ENCODE measurements at places on chromosomes 3 and 15.

- no peak for DNase-seq
These were observed 71.0 kb downstream of the B3GNT5 start for GRCh38 chr3:183324083-183324482.

DNA sequence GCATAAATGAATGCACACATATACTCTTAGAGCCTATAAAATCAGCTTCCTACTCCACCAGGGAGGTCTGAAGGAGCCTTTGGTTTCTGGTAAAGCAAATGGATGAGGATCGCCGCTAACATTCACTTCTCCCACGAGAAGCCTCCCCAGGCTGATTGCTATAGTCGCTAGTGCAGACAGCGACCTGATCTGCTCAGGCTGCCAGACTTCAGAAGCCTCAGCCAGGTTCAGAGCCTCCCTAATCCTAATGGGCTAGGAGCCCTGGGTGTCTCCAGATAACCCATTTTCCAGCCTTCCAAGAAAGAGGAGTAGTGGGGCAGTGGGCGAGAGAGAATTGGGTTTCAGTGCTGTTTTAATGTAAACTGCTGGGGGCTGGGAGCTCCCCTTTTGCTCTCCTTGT, 35.4 kb downstream of the TPM1 start:
- DNase-seq: no peak

DNA sequence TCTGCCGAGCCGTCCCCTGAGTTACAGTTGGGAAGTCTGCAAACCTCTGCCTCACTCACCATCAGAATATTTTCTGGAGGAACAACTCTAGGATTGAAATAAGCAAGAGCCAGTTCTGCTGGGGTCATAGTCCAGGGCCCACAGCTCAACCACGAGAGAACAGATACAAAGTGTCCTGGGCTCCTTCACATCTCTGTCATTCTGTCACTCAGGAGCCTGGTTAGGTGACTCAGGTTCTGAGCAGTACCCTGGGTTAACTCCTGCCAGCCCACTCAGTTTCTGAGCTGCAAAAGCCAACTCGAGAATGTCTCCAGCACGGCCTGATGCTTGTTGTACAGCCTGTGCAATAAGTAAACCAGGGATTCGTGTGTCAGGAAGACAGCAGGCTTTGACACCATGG, 155.7 kb downstream of the SLCO3A1 start:
- DNase-seq: peak; percentile 11

- DNase-seq: no peak
These were observed 113.7 kb upstream of the SLC25A36 start for GRCh38 chr3:140827894-140828293.

GRCh38 chr3:29764603-29765254, 483.9 kb downstream of the RBMS3 start:
- DNase-seq: no peak

GRCh38 chr3:184481984-184482671, 79.5 kb upstream of the EPHB3 start:
- no peak for DNase-seq

DNA sequence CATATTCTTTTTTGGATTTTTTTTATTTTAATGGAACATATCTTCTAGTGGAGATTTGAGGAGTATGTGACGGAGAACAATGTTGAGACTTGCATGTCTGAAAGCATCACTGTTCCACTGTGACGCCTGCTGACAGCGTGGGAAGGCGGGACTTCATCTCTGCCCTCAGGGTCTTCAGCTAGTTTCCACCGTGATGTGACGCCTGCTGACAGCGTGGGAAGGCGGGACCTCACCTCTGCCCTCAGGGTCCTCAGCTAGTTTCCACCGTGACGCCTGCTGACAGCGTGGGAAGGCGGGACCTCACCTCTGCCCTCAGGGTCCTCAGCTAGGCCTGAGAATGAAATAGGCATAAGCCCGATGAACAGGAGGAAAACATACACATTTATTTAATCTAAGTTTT, 70.7 kb downstream of the LMLN start:
- no peak for DNase-seq

DNA sequence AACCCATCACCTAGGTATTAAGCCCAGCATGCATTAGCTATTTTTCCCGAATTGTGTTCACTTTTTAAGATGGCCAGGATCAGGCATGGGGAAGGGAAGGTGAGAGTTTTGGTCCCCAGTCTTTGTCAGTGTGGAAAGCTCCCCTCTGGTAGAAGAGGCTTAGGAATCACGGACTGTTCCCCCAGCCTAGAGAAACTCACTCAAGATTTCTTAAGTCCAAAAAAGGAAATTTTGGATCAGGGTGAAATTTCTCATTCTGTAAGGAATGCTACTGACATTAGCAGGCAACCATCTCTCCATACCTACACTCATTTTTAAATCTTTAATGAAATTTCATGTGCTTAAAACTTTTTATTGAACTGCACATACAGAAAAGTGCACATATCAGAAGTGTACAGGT, 70.3 kb upstream of the GALNT15 start:
- no peak for DNase-seq

GRCh38 chr3:82132210-82133069, 371.0 kb upstream of the GBE1 start:
- DNase-seq: no peak

DNA sequence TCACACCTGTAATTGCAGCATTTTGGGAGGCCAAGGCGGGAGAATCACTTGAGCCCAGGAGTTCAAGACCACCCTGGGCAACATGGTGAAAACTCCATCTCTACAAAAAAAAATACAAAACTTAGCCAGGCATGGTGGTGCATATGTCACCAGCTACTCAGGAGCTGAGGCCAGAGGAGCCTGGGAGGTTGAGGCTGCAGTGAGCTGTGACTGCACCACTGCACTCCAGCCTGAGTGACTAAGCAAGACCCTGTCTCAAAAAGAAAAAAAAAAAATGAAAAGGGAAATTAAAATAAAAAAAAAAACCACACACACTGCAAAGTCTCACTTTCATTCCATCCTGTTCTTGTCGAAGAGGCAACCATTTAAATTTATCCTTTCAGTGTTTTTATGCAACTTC, 100.8 kb upstream of the PIAS1 start:
- DNase-seq: no peak

- DNase-seq: no peak
These were observed 71.7 kb downstream of the ANKRD28 start for GRCh38 chr3:15726043-15726442.

DNA sequence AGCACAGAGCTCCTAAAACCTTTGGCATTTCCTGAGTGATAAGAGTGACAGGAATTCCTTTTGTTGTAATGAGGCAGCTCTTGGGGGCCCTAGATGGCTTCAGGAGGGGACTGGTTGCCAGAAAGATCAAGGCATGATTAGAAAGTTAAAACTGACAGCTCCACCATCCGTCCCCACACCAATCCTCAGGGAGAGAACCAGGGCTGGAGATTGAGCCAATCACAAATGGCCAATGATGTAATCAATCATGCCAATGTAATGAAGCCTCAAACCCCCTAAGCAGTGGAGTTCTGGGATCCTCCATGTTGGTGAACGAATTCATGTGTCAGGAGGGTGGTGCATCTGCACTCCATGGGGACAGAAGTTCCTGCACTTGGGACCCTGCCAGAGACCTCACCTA, 265.1 kb downstream of the OCA2 start:
- DNase-seq: no peak

- DNase-seq: no peak
These were observed 187.3 kb upstream of the BCL6 start for GRCh38 chr3:187932530-187932929.

DNA sequence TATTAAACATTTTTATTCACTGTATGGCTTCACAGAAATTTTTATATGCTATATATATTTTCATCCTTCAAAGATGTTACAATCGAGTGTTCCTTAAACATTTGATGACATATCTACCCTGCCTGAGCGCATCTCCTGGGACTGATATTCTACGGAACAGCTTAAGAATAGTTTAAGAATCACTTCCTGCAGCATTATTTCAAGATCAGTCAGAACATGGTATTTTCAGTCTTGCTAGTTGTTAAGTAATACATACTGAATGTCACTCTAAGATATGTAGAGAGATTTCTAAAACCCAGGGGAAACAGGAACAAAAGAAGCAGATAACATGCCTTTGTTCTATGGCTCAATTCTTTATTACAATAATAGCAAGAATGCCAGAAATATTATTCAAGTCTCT, 8.7 kb downstream of the COL8A1 start:
- DNase-seq: no peak
